Gastrocnemius medialis (tissue), 4 donors: ENCODE measurements at places on chromosomes 7 and 10. TPM values are rescaled to one million over a fixed set of nuclear protein-coding genes. Genes with fewer than 3 reads are reported as not detected.

ACTR3C gene
- 2.7 TPM for total RNA-seq

ITPRID1 gene
- not detected for total RNA-seq

CALML5 gene
- total RNA-seq = not detected

LIPK gene
- not detected for total RNA-seq

STEAP2 gene
- 3.5 TPM for total RNA-seq

TRIM50 gene
- 0.41 TPM for total RNA-seq
